ENCODE measurements at places on chromosomes 2 and 18.

- DNase-seq: no peak
These were observed 13.1 kb downstream of the METAP1D start for GRCh38 chr2:172012677-172013391.

- no peak for DNase-seq
These were observed 72.3 kb downstream of the LDLRAD4 start for GRCh38 chr18:13290856-13291271.

GRCh38 chr2:187956906-187957534 is 334.7 kb upstream of the GULP1 start:
- DNase-seq: no peak

GRCh38 chr18:32714571-32715148 is 58.2 kb downstream of the KLHL14 start:
- peak; percentile 18 for DNase-seq

GRCh38 chr2:196170606-196171247 is 651 bp downstream of the STK17B start:
- DNase-seq: no peak

DNA sequence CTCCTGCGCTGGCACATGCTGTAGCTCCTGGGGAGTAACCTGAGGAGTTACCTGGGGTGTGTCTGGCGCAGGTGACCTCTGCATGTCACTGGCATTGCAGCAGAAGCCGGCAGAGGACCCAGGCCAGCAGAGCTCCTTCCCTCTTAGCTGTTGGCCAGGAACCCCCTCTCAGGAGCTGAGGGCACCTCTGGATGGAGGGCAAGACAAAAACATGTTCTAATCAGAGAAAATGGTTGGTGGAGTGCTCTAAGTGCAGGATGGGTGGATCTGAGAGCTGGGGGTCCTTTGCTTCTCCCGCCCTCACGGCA is 44.9 kb upstream of the SNTG2 start:
- DNase-seq: no peak

GRCh38 chr2:43812006-43812405 is 26.6 kb downstream of the ABCG5 start:
- no peak for DNase-seq

DNA sequence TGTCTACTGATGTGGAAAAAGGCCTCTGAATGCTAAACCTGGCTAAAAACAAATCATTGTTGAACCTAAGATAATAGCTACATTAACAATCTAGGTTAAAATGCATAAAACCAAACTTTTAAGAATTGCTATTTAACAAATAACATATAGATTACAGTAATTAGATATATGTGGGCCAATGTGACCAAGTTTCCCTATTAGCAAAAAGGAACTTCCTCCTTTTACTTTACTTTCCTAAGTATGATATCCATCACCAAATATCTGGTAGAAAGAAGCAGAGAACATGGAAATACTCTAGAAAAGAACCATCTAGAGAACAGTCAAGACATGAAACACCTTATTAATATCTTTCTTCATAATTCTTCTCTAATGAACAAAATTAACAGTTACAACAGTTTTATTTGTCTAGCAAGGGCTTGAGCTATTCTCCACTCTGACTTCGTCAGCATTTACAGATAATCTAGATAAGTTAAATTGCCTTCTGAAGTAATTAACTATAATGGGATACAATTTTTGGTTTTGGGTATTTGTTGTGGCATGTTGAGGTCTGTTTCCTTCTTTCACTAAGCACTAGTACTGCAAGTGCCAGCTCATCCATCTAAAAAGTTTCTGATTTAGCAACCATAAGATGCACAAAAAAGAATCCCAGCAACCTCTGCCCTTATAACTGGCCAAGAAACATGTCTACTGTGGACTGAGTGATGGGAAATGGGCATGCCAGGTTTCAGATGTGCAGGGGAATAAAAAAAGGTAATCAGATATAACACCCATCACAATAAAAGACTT is 53.3 kb downstream of the MEMO1 start:
- DNase-seq: no peak

DNA sequence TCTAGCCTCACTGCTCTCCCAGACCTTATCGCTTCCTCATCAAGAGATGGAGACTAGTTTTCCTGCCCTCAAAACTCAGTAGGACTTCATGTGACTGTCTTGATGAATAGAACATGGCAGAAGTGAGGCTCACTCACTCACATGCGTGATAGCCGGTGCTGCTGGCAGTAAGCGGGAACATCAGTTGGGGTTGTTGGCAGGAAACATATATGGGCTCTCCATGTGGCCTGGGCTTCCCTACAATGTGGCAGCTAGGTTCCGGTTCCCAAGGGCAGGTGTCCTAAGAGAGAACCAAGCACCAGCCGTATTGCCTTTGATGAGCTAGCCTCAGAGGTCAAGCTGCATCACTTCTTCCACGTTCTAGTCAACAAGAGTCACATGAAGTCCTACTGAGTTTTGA is 15.2 kb upstream of the FAHD2A start:
- no peak for DNase-seq

GRCh38 chr2:135074216-135074615 is 22.1 kb downstream of the RAB3GAP1 start:
- DNase-seq: no peak

- DNase-seq: no peak
These were observed 560.1 kb upstream of the FSHR start for GRCh38 chr2:49714454-49714853.

DNA sequence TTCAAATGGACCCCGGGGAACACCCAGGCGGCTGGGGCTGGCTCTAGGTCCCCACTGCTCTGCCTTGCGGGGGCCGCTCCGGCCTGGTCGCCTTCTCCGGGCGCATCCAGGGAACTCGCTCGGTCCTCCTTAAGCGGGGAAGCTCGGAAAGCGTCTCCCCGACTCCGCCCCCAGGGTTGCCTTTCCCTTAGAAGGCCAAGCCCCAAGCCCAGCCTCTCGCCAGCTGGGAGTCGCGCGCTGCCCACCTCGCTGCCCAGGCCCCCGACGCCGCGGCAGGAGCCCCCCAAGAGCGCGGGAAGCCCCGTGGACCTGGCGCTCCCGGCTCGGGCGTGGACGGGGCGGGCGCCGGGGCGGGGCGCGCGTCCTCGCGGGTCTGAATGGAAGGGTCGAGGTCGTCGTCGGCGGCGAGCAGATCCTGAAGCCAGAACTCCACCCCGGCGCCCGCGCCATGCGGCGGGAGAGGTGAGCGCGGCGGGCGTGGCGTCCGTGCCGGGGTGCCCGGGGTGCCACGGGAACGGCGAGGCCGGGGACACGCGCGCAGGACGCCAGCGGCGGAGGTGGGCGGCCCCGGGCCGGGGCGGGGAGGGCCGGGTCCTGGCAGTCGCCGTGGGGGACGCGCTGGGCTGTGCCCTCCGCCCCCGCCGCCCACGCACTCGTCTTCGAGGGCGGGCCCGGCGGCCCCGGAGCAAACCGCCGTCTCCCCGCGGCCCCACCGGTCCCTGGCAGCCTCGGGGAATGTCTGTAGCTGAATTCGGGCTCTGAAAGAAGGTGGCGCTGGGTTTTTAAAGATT is at the start of gene BOK:
TSS of gene BOK (plus strand) at position 214 of the 791 bp plus-strand sequence. CDS start 739 bp downstream, outside the sequence.
- DNase-seq: no peak

DNA sequence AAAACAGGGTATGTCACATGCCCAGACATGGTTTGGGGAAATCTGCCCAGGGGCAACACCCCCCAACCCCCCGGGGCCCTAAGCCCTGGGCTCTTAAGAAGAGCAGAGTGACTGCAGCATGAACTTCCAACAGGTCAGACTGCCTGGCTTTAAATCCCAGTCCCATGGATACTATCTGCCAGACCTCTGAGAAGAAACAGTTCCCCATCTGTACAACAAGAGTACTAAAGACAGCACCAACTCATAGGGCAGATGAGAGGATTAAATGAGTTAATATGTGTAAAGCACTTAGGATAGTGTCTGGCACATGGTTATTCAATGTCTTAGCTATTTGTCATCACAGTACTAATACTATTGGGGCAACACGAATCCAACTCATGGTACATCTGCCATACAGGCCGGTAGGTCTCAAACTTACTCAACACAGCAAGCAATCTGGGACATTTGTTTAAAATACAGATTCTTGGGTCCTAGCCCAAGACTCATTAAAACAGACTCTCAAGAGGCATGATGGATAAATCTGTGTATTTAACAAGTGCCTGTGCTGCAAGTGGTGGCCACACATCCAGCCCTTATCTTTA is 23.4 kb downstream of the CDH2 start:
- no peak for DNase-seq

GRCh38 chr2:238595750-238596570 is 169.2 kb downstream of the ASB1 start:
- no peak for DNase-seq

DNA sequence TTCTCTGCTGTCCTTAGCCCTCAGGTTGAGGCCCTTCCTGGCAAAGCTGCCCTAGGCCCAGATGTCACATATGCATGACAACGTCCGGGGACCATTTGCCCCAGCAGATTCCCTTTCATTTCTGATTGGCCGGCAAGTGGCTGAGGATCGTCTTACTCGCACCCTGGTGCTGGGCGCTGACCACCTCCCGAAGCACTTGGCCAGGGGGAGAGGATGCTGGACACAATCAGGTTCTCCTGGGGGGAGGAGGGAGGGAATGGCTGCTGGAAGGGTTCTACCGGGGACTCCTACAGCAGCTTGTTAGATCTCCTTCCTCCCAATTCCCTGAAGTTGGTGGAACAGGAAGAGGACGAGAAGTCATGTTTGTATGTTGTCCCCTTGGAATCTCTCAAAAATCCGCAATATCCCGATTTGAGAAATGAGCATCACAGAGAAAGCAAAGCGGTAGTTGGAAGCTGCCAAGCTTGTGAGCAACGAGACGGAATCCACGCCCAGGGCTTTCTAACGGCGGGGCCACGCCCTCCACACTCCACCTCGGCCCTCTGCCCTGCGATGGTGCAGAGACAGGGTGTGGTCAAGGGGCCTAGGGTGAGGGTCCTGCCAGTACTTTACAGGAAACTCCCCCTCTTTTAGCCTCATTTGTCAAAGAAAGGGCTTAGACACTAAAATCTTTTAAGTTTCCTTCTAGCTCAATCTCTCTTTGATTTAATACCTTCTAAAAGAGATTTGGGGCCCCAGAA is 61.8 kb upstream of the YWHAQ start:
- no peak for DNase-seq

DNA sequence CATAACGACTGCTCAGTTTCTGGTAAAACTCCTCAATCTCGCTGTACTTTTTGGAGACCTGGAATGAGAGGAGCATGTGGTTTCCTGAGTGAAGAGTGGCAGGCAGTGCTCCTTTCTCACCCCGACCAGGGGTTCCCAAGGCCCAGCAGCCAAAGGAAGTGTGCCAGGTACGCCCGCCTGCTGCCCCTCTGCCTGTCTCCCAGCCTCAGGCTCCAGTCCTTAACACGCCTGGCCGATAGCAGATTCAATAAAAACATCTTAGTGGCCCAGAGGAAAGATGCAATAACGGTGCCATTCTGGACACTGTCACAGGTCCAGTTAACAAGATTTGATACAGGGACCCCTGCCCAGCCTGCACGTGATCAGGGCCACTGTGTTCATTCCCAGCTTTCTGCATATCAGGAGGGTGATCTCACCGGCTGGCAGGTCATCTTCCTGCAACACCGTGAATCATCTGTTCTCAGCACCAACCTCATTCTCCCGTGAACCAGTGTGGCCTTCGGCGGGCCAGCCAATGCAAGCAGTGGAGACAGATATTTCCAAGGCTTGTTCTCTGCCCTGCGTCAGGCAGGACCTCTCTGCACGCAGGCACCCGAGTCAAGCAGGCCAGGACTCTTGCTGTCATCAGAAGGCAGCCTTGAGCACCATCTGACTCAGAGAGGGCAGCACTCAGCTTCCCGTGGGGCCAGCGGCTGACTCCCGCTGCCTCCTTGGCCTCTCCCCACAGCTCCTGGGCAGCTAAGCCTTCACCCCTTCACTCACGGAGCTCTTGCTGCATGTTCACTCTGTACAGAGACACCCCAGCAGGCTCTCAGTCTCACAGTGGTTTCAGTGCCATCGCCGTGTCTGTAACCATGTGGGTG is 9.5 kb downstream of the HS1BP3 start:
- no peak for DNase-seq

DNA sequence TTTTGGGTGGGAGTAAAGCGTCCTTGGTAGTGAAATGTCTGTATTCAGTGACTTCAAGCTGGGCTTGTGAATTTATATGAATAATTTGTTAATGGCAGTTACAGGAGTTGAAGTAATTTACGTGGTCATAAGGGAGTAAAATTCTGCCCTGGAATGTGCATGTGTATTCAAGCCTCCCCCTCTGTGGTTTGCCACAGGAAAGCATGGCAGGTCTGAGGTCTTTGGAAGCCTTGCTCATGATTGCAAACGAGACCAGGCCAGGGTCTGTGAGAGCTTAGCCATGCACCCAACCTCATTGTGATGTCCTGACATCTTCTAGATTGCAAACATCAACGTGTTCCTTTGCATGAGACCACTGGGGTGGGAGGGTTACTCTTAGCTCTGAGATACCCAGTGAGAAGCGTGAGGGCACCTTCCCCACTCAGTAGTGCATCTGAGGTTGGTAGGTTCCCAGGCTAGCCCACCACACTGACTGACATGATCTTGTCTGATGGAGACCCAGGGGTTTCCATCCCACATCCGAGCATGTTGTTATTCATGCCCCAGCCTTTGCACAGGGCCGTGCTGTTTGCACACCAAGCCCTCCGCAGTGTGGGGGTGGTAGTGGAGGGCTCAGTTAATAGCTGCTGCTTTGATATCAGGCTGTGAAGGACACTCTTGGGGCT is 216.5 kb downstream of the KLHL29 start:
- no peak for DNase-seq

- DNase-seq: no peak
These were observed 28.7 kb upstream of the MFSD6 start for GRCh38 chr2:190379249-190379964.

DNA sequence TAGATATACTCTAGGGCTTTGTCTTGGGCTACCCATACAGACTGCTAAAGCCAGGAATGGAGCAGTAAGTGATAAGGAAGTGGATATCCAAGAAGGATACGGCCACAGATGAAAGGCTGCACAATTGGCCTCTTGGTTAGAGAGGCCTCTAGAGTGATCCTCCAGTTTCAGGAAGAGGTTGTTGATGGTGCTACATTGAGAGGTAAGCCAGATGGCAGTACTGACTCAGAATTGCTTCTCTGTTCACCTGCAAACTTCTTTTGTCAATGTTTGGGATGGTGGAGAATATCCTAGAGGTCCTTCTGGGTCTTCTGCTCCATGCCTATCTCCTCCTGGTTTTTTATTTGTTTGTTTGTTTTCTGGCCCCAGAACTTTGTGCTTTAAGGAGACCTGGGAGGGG is 226.8 kb upstream of the LRRTM1 start:
- DNase-seq: no peak

- no peak for DNase-seq
These were observed 191.4 kb downstream of the MBD2 start for GRCh38 chr18:54033052-54033451.

GRCh38 chr2:46700435-46700834 is 215.2 kb downstream of the MCFD2 start:
- no peak for DNase-seq

DNA sequence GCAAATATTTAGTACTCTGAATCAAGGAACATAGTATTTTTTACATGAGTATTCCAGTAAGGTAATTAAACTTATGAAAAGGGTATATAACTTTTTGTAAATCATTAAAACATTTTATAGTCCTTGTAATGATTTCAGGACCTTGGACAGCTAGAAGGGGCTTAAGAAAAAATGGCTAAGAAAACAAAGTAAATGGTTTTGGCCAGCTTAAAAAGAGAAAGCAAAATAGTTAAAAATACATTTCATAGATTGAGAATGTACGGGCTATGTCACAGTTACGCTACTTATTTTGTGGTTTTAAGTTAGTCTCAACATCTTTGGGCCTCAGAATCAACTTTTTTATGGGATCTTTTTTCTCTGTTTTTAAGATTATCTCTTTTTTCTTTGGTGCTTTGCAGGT is 26.7 kb downstream of the POLI start:
- DNase-seq: no peak

All from NCI-H187 (cell line).